ENCODE measurements at places on chromosomes 12 and 14.

DNA sequence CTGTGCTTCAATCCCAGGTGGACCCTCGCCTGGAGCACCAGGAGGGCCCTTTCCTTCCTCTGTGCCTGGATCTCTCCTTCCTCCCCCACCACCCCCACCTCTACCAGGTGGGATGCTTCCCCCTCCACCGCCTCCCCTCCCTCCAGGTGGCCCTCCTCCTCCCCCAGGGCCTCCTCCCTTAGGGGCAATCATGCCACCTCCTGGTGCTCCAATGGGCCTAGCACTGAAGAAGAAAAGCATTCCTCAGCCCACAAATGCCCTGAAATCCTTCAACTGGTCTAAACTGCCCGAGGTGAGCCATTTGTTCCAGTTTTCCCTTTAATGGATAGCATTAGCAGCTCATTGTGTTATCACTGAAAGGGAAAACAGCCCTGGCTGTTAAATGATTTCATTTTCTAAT lies 134.0 kb downstream of the GPR135 start:
- no peak for DNase-seq

- no peak for DNase-seq
These were observed 1.3 kb upstream of the RASSF3 start for GRCh38 chr12:64608901-64609535.

DNA sequence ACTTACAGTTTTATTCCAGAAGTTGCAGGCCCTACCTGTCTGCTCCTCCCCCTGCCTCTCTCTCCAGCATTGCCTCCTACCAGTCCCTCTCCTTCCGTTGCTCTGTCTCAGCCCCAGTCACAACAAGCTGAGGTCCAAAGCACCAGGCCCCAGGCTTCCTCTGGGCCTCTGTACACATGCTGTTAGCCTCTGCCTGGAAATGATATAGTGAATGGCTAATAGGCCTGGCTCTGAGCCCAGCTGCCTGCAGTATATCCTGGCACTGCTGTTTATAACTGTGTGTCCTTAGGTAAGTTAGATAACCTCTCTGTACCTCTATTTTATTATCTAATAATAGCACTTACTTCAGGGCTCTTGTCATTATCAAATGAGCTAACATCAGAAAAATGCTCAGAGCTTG lies 114.9 kb upstream of the PWP1 start:
- DNase-seq = no peak

DNA sequence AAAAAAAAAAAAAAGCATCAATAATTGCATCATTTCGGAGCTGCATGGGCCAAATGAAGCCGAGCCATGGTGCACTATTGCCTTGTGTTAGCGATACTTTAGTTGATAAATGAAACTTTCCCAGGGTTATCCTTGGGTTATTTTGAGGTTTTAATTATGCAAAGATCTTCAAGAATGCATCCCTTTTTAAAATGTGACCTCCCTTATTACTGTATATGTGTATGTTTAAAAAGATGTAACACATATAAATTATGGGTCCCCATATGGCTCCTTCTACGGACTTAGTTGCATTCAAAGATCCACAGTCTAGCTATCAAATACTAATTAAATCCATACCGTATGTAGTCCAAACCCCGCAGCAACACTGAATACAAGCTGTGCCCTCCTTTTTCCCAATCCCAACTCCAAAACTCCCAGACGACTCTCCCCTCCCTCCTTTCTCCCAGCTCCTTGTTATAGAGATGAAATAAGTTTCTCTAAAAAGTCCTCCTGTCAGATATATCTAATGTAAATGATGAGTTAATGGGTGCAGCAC lies 129.3 kb upstream of the MAP1LC3B2 start:
- DNase-seq = no peak

DNA sequence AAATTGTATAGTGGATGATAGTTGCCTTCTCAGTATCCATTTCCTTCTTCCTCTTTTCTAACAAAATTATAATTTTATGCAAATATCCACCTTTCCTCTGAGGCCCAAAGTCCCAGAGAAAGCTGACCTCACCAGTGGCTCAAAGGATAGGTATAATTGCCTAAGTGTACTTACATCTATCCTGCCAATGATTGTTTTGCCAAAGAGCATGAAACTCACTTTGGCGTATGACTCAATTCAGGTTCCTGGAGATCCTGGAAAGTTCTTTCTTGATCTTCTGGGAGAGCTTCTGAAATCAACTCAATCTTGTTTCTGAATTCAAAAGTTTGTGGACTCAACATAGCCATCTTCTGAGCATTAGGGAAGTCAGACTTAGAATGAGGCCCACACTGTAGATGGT lies 10.5 kb upstream of the RBM25 start:
- no peak for DNase-seq

- DNase-seq = no peak
These were observed 350.9 kb downstream of the C12orf75 start for GRCh38 chr12:105681341-105681740.

GRCh38 chr12:27142101-27142721 lies 59.8 kb upstream of the C12orf71 start:
- DNase-seq = peak; percentile 68

DNA sequence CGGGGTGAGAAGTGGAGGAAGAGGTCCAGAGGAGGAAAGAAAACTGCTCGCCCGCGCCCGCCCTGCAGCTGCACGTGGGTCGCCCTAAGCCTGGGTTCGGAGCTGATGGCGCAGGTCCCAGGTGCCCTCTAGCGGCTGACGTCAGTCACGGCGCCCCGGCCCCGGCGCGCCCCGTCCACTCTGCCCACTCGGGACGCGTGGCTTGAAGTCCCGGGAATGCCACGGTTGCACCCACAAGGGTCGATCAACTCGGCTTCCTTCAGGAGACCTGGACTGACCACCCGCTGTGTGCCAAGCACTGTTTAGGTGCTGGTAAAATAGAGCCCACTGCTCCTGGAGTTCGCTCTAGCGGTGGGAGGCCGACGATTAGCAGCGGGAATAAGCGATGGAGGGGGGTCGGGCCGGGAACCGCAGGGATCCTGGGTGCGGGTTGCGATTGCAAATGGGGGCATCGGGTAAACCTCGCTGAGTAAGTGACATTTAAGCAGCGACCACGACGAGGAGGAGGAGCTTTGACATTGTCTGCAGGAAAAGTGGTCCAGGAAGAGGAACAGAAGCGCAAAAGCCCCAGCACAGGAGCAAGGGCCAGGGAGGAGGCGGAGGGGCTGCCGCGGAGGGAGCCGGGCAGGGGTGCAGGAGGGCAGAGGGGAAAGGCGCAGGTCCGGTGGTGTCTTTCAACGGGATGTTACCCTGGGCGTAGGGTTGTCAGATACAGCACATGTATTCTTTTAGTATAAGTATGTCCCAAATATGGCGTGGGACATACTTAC lies 5.1 kb upstream of the ZNF839 start:
- DNase-seq = no peak

GRCh38 chr12:67415473-67415872 lies 146.3 kb downstream of the CAND1 start:
- DNase-seq = no peak

DNA sequence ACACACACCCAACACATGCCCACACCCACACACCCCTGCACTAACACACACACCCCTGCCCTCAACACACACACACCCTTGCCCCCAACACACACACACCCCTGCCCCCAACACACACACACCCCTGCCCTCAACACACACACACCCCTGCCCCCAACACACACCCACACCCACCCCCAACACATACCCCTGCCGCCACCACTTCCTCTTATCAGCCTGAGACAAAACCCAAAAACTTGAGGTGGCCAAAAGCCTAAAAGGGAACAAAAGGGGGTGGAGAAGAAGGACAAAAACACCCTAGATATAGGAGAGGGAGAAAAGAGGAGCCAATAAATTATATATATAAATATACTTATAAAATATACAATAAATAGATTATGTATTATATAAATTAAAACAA lies 9.1 kb upstream of the DEGS2 start:
- no peak for DNase-seq

DNA sequence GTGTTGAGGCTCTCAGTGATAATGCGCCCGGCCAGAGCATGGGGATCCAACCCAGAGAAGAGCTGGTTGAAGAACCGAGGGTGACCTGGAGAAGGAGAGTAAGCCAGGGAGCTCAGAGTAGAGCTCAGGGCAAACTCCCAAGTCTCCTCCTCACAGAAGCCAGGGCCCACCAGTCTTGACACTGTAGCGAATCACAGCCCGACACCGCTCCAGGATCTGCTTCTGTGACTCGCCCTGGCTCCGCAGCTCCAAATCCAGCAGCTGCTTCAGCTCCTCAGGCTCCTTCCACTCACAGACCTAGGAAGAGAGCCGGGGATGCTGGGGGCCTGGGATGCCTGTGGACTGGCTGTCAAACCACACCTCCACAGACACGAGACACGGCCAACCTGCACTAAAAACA lies 8.2 kb upstream of the ZNF740 start:
- DNase-seq = no peak

DNA sequence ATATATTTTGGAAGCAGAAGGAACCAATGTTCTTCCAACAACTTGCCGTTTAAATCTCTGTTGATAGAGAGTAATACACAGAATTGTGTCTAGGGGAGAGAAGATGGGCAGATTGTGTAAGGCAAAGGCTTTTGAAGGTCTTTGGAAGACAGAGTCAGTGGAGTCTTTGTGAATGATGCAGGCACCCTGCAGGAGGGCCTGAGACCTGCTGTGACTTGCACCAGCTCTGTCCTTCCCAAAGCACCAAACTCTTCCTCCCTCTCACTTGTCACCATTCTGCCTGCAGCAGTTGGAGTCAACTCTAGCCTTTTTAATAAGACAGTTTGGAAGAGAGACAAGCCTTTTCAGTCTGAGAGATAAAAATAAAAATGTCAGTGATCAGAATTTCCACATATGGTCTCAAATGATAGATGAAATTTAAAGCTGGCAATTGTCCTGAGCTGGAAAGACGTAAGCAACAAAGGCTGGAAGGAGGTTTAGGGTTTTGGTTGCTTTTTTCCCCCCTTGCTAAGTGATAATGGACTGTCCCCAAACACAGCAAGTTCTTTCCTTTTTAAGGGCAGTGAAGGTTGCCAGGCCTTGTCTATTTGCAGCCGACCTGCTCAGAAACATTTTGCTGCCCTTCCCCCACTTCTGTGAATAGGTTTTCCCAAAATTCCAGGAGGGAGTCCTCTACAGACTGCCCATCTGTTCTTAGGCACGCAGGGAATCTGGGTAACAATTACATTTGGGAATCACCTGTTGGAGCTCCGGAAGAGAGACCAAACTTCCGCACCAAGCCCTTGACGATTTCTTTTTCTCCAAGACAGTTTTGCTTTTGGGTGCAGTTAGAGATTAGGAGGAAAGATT lies 103.0 kb upstream of the NTF3 start:
- DNase-seq = no peak

GRCh38 chr12:3285570-3285969 lies 205.4 kb upstream of the PRMT8 start:
- no peak for DNase-seq

- no peak for DNase-seq
These were observed 14.7 kb downstream of the TUBA1A start for GRCh38 chr12:49174218-49174617.

DNA sequence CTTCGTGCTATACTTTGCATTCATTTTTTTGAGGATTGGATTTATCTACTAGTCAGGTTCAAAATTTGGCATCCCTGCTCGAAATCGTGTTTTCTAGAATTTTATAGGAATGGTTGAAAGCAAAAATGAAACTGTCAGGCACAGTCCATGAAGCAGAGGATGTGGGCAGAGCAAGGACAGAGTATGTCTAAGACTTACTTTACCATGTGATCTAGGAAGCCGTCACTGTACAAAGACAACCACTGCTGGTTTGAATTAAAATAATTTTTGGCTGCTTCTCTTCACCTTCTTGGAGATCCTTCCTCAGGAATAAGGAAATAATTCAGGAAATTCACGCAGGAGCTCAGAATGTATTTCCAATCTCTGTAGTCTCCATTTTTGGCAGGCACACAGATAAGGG lies 31.6 kb upstream of the SGPP1 start:
- DNase-seq = no peak

GRCh38 chr14:71491931-71492330 lies 440.3 kb upstream of the RGS6 start:
- DNase-seq = no peak

DNA sequence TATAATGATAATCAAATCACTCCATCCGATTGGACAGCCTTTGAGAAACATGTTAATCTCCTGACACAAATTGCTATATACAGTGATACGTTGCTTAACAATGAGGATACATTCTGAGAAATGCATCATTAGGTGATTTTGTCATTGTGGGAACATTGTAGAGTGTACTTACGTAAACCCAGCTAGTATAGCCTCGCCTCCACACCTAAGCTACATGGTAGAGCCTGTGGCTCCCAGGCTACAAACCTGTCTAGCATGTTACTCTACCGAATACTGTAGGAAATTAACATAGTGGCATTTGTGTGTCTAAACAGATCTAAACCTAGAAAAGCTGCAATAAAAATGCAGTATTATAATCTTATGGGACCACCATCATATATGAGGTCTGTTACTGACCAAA lies 128.6 kb upstream of the PWP1 start:
- DNase-seq = no peak

DNA sequence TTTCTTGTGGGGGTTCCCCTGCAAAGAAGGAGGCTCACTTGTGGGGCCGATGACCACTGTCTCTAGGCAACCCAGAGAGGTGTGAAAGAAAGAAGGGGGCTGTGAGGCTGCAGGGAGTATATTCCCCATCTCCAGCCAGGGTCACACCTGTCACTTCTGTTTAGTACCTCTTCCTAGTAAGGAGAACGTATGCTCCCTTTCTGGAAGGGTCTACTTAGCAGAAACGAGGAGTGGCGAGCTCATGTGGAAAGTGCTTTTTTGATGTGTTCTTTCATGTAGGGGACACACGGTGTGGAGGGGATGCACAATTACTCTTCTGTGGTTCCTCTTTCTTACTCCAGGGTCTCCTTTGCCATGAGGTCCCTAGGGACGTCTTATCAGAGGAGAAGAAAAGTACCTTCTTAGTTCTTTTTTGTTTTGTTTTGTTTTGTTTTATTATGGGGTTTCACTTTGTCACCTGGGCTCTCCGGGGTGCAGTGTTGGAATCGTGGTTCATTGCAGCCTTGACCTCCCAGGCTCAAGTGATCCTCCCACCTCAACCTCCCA lies 58.3 kb downstream of the PRKCH start:
- DNase-seq = no peak

DNA sequence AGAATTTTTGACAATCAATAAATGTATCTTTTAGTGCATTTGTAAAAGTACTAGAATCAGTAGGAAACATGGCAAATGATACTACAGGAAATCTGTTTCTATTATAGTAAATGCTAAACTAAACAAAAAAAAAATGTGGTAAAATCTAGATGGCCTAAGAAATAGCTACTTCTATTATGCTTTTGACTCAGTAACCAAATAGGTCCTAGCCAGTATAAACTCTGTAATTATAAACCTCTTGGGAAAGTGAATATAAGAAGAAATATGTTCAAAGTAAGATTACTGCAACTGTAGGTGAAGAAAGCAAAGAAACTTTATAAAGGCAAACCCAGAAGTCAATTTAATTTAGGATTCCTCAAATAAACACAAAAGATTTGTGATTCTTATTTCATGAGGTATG lies 581.2 kb downstream of the LRFN5 start:
- DNase-seq = no peak

DNA sequence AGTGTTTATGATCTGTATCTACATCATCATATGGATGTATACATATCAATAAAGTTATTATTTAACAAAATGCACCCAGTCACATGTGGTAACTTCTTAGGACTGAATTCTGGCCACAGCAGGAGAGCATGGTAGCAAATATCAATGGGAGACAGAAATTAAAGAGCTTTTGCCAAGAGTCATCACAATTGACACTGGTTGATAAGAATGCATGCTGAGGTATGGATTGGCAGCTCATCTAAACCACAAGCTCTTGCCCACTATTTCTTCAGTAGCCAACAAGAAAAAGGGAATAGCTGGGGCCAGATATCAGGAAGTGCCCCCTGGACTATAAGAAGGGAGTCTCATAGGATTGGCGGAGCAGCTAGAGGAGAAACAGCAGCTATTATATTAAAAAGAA lies 9.4 kb upstream of the PTGR2 start:
- DNase-seq = no peak

GRCh38 chr14:81849714-81850113 lies 316.1 kb upstream of the SEL1L start:
- no peak for DNase-seq

All from glomerular endothelial cell (primary cell).